ENCODE measurements at places on chromosomes 12 and 14.

GRCh38 chr12:118908811-118909210, 72.5 kb upstream of the SRRM4 start:
- DNase-seq, result no peak

DNA sequence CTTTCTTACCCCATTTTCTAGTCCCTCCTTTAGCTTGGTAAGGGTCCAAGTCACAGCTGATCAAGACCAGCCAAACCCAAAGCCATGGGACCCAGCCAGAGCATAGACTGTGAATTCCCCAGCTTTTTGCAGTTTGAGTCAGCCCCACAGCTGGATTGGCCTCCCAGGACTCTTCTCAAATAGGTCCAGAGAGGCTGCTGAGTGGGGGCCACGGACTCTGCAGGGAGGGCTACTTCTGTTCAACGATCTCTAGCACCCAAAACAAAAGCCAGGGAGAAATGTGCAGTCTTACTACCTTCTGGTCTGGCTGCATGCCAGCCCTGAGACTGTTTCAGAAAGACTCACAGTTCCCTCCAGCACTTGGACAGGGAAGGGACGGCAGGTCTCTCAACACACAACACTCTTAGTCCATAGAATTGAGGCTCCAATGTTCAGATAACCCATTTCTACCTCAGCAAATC, 1.6 kb downstream of the VDR start:
- no peak for DNase-seq

- DNase-seq, result no peak
These were observed 14.2 kb upstream of the WDR20 start for GRCh38 chr14:102125546-102125945.

- no peak for DNase-seq
These were observed 11.2 kb upstream of the IFNG start for GRCh38 chr12:68170726-68171125.

DNA sequence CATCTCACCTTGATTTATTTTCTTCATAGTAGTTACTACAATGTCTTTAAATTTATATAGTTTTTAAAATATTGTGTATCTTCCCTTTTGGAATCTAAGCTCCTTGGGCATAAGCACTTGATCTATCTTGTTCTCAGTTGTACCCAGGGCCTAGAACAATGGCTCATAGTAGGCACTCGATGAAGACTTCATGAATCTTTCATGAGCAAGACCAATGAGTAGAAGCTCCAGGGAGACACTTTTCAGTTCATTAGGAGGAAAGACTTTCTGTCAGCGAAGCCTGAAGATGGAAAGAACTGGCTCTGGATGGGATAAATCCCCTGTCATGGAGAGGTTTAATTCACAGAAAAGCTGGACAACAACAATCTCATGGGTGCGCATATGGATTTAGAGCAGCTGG, 140.2 kb upstream of the CRY1 start:
- no peak for DNase-seq

- no peak for DNase-seq
These were observed 35.0 kb upstream of the DTX1 start for GRCh38 chr12:113021500-113021899.

GRCh38 chr12:89016970-89017778, 335.1 kb downstream of the DUSP6 start:
- DNase-seq, result peak; percentile 62

Measured in globus pallidus (tissue), 1 donor.